Activated CD8-positive, alpha-beta memory T cell treated with anti-CD3 and anti-CD28 coated beads for 4 hours (primary cell): ENCODE measurements at places on chromosomes 4 and X.

DNA sequence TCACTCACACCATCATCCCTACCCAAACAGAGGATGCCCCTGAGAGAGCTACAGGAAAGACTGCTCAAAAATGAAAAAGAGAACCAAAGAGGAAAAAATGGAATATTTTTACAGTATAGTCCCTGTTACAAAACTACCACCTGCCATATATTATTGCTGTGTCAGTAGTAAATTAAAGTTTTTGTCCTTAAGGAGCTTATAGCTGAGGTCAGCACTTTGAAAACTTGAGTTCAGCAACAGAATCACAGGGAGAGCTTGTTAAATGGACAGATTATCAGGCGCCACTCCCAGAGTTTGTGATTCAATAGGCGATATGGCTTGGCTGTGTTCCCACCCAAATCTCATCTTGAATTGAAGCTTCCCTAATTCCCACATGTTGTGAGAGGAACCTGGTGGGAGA is 71.9 kb upstream of the FAM9A start:
- DNase-seq = no peak

DNA sequence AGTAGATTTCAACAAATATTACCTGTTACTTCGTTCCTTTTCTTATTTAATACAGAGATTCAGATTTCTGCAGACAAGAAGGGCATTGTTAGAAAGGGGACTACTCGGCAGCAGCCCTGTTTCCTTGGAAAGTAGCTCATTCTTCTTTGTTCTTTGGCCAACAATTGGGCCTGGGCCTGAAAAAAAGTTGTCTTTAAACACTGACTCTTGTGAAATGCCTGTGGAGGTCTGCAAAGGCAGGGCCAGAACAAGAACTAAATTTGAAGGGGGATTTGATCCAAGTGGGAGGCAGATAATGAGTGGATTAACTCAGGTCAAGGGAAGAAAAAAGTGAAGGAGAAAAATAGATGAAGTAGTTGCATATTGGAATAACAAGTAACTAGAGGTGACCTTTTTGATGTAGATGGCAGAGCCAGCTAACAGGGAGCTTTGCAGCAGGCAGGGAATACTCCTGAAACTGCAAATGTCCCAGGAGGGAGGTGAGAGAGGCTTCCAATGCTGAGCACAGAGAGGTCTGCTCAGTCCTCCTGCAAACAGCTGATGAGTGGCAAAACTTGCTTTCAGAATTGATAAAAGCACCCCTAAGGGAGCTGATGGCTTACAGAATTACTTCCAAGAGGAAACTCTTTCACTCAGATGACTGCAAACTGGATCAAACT is 393.2 kb upstream of the HS3ST1 start:
- DNase-seq = no peak

DNA sequence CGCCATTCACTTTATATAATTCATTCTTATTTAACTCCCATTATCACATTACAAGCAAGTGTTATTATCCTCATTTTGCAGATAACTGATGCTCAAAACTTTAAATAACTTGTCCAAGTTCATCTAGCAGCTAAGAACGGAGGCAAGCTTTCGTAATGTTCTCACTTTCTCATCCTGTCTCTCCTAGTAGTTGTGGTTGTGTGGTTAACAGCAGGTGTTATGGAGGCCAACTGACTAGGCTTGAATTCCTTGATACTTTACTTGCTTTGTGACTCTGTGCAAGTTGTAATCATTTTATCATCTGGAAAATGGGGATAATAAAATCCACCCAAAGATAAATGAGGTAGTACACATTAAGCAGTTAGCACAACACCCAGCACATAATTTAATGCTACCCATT is 109.9 kb upstream of the PTPN13 start:
- DNase-seq = no peak

DNA sequence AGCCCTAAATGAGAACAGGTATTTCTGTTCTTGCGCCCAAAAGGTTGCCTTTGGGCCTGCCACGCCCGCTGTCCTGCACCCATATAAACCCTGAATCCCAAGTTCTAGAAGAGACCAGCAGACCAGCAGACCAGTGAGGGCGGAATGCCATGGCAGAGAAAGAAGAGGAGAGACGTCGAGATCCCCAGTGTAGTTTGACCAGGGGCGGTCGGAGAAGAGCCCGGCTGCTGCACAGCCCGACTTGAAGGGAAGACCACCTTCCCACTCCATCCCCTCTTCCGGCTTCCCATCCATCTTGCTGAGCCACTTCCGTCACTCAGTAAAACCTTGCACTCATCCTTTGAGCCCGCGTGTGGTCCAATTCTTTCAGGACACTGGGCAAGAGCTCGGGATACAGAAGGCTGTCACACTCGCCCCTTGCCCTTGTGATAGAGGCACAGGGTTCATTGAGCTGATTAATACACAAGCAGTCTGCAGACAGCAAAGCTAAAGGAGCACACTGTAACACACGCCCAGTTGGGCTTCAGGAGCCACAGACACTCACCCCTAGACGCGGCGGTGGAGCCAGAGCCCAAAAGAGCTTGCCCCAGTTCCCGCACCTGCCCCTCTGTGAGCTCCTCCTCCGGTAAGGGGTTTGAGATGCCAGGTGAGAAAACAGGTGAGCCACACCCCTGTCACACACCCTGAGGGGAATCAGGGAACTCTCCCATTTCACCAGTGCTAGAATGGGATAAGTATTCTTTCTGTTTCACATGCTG is 230.8 kb downstream of the PCDH10 start:
- DNase-seq = no peak

DNA sequence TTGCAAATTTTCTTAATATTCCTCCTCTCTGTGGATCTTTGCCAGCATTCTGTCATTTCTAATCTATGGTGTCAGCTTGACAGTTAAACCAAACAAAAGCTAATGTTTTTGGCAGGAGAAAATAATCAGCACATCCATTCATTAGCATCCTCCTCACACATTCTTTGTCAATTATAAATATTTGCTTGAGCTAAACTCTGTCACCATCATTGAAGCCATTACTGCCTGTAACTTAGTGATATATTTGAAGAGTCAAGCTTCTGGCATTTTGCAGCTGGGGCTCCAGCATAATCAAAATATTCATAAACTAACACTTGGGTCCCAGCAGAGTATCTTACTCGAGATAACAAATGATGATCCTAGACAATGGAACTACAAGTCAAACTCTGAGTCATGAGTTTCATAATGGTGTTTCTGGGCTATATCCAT is 126.1 kb downstream of the EIF4E start:
- no peak for DNase-seq

GRCh38 chrX:9227276-9227675 is 193.3 kb upstream of the FAM9B start:
- no peak for DNase-seq

- DNase-seq = no peak
Observed at GRCh38 chr4:14887842-14888433, 114.3 kb upstream of the CPEB2 start.

GRCh38 chr4:38002451-38003071 is 42.4 kb downstream of the PTTG2 start:
- no peak for DNase-seq

DNA sequence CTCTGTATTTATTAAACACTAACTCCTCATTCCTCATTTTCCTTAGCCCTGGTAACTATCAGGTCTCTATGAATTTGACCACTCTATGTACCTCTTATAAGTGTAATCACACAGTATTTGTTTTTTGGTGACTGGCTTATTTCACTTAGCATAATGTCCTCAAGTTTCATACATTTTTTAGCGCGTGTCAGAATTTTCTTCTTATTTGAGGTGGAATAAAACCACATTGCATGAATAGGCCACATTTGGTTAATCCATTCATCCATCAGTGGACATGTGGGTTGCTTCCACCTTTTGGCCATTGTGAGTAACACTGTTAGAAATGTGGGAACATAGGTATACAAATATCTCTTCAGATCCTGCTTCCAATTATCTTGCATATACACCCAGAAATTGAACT is 341.2 kb upstream of the BOD1L1 start:
- no peak for DNase-seq

DNA sequence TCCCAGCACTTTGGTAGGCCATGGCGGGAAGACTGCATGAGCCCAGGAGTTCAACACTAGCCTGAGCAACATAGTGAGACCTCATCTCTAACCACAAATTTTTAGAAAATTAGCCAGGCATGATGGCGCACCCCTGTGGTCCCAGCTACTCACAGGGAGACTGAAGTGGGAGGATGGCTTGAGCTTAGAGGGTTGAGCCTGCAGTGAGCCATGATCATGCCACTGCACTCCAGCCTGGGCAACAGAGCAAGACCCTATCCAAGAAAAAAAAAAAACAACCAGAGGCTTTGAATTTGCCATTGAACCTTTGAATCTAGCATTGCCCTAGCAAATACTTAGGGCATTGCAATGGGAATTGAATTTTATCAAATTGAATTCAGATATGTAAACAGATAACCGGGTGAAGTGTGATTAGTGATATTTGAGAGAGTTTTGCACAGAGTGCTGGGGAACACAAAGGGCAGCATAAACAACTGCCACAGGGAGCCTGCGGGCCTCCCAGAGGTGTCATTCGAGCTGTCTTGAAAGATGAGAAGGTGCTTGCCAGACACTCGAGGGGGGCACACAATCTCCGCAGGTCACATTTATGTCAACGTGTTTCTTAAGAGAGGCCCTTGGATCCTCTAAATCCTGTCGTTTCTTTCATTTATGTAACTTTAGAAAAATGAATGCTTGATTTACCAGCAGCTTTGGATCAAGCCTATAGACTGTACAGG is 200.3 kb downstream of the AASDH start:
- no peak for DNase-seq

GRCh38 chr4:138087066-138087719 is 155.0 kb downstream of the SLC7A11 start:
- no peak for DNase-seq

GRCh38 chrX:129525162-129525561 is 1.9 kb upstream of the SMARCA1 start:
- no peak for DNase-seq

GRCh38 chr4:144687466-144687865 is 41.5 kb downstream of the HHIP start:
- DNase-seq = no peak

- no peak for DNase-seq
Observed at GRCh38 chr4:84753321-84753972, 170.5 kb downstream of the CDS1 start.

DNA sequence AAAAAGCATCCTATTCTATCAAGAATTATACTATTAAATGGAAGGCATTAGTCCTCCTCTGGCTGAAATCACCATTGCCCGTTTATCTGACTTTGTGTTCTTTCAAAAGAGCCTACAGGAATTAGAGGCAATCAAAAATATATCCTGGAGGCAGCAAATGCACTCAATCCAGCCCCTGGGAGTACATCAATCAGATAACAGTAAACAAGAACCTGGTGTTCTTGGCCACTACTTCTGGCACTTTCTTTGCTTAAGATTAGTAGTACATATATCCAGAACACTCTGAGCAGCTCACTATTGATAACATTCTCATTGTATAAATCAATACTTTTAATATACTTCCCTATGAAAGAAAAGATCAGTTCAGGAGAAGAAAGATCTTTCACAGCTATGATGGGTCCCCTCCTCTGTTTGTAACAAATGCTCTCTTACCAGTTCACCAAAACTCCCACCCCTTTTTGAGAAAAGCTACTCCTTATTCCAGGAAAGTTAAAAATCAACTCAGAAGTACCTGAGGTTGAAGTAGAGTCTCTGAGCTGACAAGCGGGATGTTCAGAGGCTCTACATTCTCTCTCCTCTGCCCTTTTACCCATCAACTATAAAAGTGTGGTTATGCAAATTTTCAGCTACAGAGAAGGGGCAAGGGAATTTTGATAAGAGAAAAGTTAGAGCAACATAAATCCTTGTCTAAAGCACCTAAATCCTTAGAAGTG is 176.0 kb downstream of the COX18 start:
- no peak for DNase-seq

GRCh38 chrX:69361311-69361845 is 142.7 kb upstream of the NALF2 start:
- DNase-seq = no peak

- DNase-seq = no peak
Observed at GRCh38 chr4:104032896-104033295, 313.1 kb upstream of the TACR3 start.

DNA sequence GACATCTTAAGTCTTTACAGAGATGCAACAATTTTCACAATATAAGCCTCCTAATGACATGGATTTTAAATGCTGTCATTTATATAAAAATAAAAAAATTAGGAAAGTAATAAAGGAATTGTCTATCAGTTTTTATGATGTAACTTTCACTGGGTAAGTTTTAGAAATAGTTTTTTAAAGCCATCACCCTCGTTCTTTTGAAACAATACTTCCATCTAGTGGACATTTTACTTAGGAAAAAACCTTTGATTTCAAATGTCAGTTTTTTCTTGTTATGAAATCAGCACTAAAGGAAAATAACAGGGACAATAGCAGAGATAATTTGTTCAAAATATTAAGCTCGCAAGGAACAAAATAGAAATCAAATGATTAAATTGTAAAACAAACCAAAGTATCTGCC is 24.3 kb upstream of the NDNF start:
- DNase-seq = no peak

DNA sequence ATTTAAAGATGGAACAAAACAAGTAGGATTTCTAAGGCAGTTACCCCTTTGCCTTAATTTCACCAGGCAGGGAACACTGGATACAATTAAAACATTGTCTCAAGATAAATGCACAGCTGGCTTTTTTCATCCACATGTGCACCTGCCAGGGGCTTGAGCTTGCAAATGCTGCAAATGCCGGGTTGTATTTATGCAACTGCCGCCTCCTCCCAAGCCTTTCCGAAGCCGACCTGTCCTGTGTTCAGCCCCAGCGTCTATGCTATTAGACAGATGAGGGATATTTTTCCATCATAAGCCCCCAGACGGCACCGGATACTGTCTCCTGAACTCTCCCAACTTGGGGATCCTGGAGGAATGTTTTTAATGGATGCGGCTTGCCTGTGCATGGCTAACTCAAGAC is 251.6 kb downstream of the CRLF2 start:
- DNase-seq = no peak

GRCh38 chrX:103215425-103215991 is 600 bp downstream of the BEX4 start:
- DNase-seq = no peak

GRCh38 chr4:150240011-150240410 is 161.8 kb downstream of the DCLK2 start:
- no peak for DNase-seq

GRCh38 chr4:126446917-126447316 is 1132.2 kb downstream of the FAT4 start:
- DNase-seq = no peak

- no peak for DNase-seq
Observed at GRCh38 chr4:123568936-123569335, 172.3 kb downstream of the SPRY1 start.

DNA sequence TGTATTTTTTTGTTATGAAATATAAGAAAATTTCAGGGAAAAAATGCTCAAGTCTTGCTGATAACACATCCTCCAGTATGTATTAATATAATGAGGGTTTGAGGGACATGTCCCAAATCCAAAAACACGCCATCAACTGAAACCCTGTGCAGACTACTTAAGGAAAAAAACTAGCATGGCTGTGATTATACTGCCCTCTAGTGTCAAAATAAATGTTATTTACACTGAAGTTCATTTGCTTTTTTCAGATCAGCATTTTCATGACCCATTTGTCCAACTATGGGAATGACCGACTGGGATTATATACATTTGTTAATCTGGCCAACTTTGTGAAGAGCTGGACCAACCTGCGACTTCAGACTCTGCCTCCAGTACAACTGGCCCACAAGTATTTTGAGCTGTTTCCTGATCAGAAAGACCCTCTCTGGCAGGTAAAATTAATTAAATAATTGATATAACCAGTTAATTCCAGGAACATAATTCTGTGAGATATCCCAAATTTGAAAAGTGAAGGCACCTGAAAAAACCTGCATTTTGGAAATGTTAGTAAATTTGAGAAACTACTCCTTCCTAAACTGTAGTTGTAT is 128.5 kb downstream of the PRSS12 start:
- DNase-seq = no peak
